ENCODE measurements at places on chromosomes 5 and 9.

- no peak for DNase-seq
Measured at GRCh38 chr9:110626101-110626829, 42.3 kb upstream of the MUSK start.

GRCh38 chr5:9653811-9654210 lies 23.7 kb upstream of the TAS2R1 start:
- no peak for DNase-seq

GRCh38 chr9:134783699-134784039 lies 96.9 kb upstream of the FCN2 start:
- no peak for DNase-seq

- DNase-seq: peak; percentile 62
Measured at GRCh38 chr9:131046581-131047202, 37.7 kb downstream of the LAMC3 start.

DNA sequence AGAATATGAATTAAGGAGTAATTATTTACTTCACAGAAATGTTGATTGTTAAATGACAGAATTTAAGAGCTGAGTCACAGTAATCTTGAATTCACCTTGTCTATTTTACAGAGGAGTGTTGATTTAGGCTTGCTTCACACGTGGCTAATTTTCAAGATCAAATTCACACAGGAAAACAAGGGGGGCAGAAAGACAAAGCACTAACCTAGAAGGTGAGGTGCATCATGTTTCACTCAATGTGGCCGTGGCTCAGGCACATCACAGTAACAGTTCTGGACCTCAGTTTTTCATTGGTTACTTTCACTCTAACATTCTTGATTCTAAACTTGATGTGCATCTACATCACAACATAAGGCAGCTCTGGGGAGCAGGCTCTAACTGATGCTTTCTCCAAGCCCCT lies 69.6 kb upstream of the GNAQ start:
- DNase-seq: no peak

DNA sequence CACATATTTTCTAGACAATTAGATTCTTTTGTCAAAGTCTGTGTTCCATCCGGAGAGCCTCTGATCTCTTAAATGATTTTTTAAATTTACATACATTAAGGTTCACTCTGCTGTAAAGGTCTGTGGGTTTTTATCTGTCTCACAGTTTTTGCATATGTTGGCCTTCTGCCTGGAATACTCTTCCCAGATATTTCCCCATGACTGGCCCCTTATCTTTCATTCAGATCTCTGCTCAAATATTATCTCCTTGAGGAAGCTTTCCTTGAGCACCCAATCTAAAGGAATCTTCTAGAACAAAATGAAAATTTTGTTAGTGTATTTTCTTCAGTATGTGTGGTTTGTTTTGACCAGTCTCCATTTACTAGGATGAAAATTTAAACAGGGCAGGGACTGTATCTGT lies 26.3 kb downstream of the FAF2 start:
- DNase-seq: no peak

DNA sequence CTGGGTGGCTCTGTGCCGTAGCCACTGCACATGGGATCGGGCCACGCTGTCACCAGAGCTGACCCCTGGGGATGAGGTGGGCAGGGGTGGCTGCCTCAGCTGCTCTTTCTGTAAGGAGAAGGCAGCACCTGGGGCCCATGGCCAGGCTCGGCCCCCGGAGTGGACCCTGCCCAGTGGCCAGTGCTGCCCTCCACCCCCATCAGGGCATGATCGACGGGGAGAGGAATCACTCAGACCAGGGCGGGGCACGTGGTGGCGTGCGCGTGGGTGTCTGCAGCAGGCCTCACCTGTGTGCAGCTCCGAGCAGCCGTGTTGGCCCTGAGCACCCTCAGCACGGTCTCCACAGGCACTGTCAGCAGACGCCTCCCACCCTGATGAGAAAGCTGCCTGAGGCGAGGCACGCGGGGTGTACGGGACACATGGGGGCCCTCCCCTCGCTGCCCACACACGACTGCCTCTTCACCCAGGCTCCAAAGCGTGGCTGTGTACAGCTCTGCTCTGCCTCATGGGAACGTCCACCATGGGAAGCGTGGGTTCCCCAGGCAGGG lies 8.6 kb upstream of the CARD9 start:
- no peak for DNase-seq

DNA sequence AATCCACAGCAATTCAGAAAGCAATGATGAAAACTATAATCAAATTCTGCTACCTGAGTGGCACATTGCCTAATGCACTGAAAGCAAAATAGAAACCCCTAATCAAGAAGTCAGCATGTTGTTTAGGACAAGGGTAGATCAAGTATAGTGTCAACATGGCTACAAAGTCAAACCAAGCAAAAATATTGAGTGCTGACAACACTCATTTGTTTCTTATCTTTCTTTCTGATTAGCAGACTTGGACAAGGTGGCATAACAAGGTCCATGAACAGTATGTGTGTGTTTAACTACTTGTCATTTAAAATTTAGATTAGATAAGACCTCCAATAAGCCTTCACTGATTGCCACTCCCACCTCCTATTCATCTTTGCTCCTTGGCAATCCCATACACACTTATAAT lies 332.4 kb downstream of the KIAA0825 start:
- DNase-seq: no peak

DNA sequence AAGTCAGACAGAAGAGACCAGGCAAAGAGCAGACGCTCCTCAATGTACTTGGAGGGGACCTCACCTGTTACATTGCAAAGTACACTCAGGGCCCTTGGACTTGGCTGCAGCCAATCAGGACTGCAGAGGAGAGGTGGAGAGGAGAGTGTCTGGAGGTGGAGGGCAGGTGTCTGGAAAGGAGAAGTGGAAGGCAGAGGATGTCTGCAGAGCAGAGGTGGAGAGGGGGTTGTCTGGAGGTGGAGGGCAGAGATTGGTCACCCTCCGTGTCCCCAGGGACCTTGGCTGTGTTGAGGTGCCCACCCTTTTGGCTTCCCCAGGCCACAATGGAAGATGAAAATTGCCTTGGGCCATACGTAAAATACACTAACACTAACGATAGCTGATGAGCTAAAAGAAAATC lies 241.3 kb upstream of the IRX2 start:
- DNase-seq: no peak

DNA sequence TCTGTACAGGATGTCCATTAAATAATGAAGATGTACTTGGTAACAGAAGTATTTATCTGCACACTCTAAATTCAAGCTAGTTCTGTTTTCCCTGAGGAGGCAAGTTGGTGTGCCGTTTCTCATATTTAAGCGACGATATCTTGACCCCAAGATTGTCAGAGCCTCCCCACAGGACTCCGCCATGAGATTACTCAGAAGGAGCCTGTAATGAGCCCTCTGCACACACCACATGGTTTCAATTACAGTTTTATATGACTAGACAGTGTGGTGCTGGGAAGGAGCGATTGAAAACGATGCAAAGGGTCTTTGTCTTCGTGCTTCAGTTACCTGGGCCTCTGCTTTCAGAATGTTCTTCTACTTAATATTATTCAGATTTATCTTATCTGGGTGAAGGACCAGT lies 840.4 kb upstream of the WWC1 start:
- DNase-seq: no peak

- DNase-seq: no peak
Measured at GRCh38 chr5:34496701-34497469, 159.2 kb upstream of the RAI14 start.

- DNase-seq: no peak
Measured at GRCh38 chr5:139850423-139851016, 54.9 kb downstream of the PSD2 start.

GRCh38 chr5:75663579-75664284 lies 52.5 kb downstream of the ANKDD1B start:
- no peak for DNase-seq

DNA sequence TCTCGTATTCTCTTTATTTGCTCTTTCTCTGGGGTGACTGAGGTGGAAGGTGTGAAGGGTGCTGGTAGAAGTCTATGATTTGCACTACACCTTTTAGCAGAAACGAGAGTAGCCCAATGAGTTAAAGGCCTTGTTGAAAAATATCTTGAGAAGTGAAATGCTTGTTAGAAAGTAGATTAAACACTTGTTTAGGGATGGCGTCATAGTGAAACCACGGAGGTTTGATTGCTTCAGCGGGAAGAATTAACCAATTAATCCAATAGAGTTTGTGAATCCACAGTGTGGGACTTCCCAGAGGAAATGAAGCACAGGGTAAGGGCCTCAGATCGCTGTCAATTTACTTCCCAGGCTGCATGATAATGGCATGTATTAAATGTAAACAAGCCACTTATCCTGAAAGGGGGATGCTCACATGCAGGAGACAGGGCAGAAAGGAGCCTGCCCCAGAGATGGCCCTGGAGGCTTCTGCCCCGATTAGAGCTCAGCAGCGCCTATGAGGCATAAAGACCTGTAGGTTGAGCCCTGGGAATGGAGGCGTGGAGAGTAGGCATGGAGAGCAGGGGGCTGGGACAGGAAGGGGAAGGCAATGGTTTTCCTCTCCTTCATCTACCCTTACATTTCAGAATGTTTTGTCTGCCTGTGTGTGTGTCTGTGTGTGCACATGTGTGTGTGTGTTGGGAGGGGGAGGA lies 1.5 kb downstream of the FAM170A start:
- no peak for DNase-seq

DNA sequence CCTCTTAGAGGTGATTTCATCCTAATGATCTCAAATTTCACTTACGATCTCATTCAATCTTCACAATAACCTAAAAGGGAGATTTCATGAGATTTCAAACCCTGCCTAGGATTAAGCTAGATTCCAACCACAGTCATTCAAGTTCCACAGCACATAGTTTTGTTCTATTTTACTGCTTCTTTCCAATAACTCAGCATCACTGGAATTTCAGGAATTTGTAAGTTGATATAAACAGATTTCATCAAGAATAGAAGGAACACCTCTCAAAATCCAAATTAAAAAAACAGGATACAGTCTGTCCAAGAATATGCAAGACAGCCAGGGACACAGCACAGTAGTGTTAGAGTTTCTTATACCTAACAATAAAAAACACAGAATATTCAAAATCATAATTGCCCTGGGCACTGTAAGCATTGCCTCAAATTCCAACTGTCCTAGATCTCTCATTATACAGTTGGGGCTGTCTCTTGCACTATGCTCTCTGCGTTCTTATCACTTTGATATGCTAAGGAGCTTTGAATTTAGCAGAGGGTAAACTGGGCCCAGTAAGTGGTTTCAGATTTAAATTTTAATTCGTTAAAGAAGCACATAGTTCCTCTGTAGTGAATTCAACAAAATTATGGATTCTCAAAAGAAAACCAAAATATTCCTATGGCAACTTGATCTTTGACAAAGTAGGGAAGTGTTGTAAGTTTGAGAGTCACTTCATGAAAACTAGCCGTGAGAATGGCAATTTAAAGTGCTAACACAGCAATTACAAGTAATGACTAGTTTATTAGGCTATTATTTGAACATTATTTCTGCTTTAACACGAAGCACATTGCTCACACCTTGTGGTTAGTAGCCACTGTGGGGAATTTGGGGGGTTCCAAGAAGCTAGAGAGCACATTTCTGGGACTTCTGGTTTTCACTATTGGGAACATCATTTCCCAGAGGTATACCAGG lies 478.6 kb upstream of the C9orf72 start:
- DNase-seq: no peak

- DNase-seq: no peak
Measured at GRCh38 chr9:84169240-84169639, 171.3 kb downstream of the SLC28A3 start.

DNA sequence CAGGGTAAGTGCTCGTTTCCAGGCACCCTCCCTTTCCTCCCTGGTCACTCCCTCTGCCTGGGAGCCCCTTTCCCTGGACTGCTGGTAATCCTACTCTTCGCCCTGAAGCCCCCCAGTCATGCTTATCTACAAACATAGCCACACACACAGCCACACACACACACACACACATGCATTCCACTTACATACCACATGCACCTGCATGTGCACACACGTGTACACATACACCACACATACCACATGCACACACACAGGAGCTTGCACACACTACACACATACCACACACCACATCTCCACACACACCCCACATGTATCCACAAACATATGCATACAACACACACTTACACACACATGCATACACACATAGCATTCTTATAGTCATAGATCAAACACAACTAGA lies 358.5 kb downstream of the GADD45G start:
- no peak for DNase-seq

DNA sequence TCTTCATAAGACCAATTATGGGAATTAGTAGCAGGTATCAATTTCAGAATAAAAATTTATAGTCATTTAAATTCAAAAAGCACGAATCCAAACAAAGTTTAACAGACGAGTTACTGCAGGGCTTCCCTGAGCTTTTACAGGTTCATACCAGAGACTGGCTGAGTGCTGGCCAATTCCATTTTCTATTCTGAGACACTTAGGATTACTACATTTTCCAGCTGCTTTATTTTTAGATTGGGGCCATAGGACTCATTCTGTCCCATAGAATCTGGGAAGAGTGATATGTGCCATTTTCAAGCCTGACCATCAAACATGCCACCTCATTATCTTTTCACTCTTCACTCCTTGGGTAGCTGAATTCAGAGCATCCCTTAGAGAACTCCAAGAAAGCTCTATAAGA lies 410.7 kb downstream of the DNAH5 start:
- DNase-seq: no peak

DNA sequence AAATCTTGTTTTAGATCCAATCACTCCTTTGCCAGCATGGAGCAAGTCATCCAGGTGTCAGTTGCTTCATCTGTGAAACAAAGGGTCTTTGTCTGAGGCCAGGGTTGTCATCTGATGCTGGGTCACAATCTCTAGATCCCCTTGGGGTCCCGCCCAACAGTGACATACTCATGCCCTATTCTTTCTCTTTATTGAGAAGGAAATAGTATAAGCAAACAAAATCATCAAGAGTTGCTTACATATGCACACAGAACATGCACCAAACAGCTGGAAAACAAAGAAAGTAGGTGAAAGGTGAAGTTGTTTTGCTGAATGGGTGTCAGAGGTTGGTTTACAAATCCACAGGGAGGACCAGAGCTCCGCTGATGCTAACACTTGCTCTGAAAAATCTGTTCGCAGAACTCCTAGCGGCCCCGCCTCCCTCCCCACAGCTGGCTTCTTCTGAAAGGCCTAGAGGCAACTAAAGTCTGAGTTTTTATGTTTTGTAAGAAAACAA lies 106.1 kb upstream of the SLC44A1 start:
- no peak for DNase-seq

DNA sequence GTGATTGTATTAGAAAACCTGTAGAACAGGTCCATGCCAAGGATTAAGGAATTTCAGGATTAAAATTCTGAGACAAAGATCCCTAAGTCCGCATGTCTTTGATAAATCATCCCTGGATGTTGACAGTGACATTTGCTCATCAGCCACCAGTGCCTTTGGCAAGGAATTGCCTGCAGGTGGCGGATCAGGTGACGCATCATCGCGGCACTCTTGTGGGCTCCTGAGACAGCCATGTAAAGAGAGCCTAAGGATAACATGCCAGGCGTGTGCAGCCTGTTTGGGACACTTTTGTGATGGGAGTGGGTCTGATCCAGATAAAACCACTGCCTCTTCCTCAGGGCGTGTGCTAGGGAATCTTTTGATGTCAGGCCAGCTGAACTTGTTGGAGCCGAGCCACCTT lies 40.6 kb downstream of the ADCY2 start:
- DNase-seq: no peak

- no peak for DNase-seq
Measured at GRCh38 chr9:129272348-129273025, 94.4 kb upstream of the IER5L start.

GRCh38 chr5:137036640-137037039 lies 462.5 kb downstream of the SPOCK1 start:
- no peak for DNase-seq
